ENCODE measurements at places on chromosomes 1 and 21.

DNA sequence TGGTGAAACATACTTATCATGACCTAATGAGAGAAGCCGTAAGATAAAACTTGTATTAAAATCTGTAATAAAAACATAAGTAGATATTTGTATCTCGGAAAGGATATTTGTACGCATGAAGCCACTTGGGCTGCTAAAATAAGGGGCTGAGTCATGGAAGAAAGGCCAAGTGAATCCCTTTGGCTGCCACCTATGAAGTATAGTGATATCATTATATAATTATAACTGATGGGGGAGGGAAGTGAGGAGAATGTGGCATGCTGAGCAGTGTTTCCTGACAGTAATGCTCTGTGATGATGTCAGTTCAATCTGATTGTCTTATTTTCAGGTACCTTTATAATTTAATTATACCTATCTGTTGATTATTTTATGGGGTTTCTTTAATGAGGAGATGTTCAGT, 13.6 kb downstream of the RWDD3 start:
- DNase-seq, result no peak

DNA sequence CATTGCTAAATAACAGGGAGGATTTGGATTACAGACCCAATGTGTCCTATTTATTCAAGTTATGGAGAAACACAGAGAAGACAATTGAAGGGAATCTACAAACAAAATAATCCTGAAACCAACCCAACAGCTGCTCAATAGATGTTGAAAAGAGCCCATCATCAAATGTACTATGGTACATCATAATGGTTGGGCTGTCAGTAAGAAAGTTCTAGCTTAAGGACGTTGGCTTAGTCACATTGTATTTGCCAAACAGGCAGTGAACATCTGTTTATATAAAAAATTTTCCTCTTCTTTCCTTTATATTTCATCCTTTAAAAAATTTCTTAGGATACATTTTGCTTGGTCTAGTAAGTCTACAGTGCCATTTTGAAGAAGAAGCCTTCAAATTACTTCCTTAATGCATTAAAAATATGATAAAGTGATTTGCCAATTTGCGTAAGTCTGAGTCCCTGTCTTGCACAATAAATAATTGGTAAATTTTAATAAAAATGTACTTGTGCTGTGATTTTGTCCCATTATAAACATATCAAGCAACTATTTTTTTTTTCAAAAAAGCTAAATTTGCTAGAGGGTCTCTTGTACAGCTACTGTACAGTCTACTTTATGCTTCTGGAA, 14.4 kb downstream of the MAP3K7CL start:
- DNase-seq, result no peak

DNA sequence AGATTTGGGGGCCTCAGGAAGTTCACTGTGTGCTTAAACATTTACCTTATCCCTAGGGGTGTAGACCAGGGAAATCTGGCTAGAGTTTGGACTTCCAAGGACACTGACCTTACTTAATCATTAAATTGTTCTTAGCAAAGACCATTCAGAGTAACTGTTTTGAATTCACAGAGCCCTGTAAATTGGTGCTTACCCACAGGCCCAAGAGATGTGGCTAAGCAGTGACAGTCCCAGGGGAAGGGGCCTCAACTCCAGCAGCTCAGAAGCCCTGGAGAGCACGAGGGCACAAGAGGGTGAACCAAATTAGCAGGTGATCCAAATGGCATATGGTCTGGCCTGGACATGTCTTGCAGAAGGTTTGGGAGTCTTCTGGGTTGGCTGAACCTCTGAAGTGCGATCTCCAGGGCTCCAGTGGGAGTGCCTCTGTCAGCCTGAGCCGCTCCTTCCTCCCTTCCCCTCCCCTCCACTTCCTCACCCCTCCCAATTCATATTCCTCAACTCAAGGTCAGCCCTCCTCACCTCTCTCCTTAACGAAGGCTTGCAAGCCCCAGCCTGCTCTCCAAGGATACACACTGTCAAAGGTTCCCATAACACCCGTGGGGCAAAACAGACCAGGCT, 4.3 kb downstream of the PAQR7 start:
- DNase-seq, result no peak

DNA sequence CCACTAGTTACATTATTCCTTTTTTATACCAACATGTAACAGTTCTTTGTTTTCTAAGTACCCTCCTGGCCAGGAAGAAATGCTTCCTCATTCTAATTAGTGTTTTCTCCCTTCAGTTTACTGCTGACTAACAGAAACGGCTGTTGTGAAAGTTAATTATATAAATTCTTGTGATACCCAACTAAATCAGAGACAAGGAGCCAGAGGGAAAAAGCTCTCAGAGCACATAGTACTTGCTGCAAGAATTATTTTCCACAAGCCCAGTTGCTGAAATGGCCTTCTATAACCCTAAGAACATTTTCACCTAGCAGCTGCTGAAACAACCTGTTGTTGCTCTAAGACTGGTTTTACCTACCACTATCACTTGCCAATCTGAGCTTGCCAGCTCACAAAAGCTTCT, 82.4 kb downstream of the FAF1 start:
- DNase-seq, result no peak

GRCh38 chr1:4652631-4653327, 1.6 kb upstream of the AJAP1 start:
- peak; percentile 42 for DNase-seq

GRCh38 chr1:80876035-80876434, 924.7 kb upstream of the ADGRL2 start:
- no peak for DNase-seq

DNA sequence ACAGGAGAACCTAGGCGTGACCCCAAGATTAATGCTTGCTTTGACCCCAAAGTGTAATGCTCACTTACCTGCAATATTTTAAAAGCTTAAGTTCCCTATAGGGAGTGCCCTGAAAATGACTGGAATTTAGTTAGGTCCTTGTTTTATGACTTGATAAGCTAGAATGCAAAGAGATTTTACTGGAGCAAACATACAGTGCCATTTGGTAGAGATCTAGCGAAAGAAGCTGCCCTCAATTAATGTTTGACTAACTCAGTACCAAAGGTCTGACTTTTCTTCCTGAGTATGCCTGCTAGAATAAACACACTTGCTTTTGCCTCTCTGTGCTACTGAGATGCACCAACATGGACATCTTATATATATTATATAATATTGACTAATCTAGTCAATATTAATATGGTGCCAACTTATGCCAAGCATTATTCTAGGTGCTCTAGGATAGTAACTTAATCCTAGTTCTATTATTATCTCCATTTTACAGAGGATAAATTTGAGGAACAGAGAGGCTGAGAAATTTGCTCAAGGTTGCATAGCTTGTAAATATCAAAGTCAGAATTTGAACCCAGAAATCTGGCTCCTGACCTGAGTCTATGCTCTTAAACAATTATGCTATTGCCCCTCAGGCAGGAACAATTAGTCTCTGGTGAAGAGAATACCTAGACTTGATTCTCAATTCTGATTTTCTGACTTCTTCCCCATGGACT, 18.2 kb downstream of the S100A10 start:
- no peak for DNase-seq

- DNase-seq, result no peak
Measured at GRCh38 chr21:33686386-33686785, 44.1 kb downstream of the ITSN1 start.

DNA sequence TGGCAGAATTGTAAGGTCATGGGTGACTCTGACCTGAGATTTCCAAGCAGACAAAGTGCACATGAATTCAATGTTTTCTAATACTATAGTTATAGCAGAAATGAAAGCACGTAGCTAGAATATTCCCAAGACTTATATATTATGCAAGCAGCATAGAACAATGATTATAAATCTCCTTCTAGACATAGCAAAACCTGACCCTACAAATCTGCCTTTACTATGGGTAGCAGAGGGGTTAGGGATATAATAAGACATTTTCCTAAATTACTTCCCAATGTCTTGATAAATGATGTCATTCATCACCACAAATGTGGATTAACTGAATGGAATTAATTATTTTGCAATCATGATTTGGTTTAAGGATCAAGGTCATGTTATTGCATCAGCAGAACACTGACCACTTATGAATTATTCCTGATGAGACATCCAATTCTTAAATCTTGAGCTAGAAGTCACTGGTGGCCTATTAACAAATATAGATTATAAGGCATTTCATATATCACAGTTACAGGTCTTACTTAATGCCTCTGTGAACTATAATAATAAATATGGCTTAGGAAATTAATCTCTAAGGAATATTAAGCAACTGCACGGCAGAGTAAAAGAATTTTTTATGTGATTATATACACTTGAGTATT, 776.6 kb downstream of the AMY1C start:
- DNase-seq, result no peak

DNA sequence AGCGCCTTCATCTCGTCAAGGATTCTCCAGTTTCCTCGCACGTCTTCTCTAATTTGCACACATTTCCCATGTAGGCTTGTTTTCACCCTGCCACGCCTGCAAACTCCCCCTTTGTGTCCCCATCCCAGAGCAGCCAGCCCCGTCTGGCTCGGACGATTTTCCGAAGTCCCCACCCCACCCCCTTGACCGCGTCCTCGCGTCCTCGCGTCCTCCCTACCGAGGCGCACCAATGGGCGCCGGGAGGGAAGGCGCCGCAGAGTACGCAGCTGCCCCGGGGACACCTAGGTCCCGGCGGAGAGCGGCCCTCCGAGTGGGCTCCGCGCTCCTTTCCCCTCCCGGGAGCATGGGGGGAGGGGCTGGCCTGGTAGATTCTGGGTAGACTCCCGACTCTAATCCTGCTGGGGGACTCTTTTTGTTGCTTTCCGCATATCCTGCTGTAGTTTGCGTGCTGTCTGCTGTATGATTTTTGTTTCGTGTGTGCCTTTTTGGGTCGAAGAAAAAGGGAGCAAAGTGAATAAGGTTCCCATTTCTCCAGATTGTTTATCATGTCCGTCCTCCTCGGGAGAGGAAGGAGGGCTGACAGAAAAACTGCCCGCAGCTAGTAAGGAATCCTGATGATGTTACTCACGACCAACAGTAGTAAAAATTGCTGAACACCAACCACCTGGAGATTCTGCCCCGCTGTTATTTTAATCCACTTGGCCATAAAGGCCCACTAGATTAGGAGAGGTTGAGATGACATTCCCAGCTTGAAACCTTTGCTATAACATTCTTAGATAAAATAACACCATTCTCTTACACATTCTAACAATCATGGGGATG, 1.5 kb downstream of the CACHD1 start:
- no peak for DNase-seq

GRCh38 chr1:18588093-18588492, 42.6 kb upstream of the PAX7 start:
- DNase-seq, result no peak

DNA sequence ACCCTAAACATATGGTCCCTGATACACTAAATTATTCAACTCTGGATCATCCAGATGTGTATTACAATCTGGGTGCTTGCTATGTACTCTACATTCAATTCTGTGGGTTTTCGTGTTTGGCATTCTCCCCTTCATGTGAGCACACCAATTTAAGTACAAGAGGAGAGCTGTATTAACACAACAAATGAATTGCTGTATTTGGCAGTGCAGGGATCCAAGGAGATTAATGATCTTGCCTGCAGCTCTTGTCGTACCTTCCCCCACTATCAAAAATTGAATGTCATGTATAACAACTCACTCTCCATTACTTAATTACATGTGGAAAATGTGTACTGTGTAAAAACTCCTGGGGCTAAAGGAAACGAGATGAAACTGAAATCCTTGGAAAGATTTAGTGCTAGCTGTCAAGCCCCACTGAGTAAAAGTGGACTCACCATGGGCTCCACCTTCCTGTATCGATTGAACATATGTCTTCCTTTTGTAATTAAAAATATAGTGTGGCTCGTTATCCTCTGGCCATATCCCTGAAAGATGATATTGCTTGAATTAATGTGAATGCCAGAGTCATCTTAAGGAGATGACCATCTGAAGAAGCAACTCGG, 172.2 kb upstream of the L1TD1 start:
- DNase-seq, result no peak

- DNase-seq, result no peak
Measured at GRCh38 chr1:200181861-200182260, 154.4 kb downstream of the NR5A2 start.

DNA sequence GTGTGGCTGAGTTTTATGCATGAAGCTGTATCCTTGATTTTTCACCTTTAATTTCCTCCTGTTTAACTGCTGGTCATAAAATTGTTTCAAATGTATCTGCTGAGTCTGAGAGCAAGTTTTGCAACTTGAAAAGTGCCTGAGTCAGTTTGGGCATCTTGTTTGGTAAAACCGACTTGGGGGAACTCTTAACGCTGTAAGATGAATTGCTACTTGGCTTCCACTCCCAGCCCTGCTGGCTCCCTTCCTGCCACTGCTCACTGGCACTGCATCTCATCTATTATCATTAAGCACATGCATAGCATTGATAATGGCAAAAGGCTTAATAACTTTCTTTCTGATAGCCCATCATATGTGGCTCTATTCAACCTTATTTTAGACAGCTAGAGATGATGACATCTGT, 35.7 kb upstream of the FAM78B start:
- no peak for DNase-seq

DNA sequence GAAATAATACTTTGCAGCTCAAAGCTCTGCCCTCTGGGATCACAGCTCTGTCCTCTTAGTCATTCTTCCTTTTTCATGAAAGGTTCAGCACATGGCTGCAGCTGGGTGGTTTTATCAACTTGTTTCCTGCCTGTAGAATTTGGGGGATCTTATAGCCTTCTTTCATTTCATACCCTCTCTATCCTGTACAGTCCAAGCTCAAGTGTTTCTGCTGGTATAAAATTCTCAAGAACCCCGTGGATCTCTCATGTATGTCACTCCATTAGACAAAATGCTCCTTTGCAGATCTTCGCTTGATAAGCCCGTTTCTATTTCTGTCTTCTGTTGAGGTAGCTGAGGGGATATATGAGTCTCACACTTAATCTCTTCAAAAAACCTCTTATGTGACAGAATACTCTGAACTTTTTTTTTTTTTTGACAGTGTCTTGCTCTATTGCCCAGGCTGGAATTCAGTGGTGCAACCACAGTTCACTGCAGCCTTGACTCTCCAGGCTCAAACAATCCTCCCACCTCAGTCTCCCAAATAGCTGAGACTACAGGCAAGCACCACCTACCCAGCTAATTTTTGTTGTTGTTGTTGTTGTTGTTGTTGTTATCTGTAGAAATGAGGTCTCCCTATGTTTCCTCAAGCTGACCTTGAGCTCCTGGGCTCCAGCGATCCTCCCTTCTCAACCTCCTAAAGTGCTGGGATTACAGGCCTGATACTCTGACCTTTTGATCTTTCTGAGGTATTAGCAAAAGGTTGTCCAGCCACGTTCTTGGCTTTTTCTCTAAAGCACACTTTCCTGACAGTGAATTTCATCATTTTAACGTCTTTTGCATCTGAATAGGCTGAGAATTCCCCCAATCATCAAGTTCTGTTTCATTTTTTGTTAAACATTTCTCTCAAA, 24.6 kb upstream of the COL9A2 start:
- DNase-seq, result no peak

- DNase-seq, result no peak
Measured at GRCh38 chr1:40004857-40005256, 35.7 kb upstream of the CAP1 start.

DNA sequence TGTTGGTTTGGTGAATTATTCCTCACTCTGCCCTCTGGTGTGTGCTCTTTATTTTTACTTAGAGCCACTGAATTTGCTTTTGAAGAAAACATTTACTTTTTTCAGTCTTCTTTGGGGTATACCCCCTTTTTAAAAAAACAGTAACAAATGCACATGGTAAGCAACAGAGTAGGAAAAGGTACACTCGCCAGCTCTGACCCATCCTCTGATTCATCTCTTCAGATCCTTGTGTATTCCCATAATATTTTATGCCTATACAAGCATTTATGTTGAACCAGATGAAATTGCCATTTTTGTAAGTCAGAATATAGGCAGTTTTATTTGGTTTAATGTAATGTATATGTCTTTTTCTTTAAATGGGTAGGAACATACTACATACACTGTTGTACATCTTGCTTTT, 28.3 kb downstream of the TTC3 start:
- DNase-seq, result no peak

GRCh38 chr1:55124470-55124869, 85.1 kb downstream of the PCSK9 start:
- no peak for DNase-seq
